ENCODE measurements at places on chromosomes 2 and 18. TPM values are rescaled to one million over a fixed set of nuclear protein-coding genes. Genes with fewer than 3 reads are reported as not detected.

Gene FBLN7
- 0.44 TPM for total RNA-seq

Gene NDC80
- 14.3 TPM for total RNA-seq

Gene KLHL14
- total RNA-seq = not detected

Gene COL4A4
- 1.5 TPM for total RNA-seq

Gene NEURL3
- total RNA-seq = 0.62 TPM

Gene EMILIN1
- total RNA-seq = 0.48 TPM

Data from A549 treated with Hydrocortisone at 1 μM for 4 hours (cell line).